Right atrium auricular region (tissue), 2 donors: ENCODE measurements at places on chromosomes 1 and 21. TPM values are rescaled to one million over a fixed set of nuclear protein-coding genes. Genes with fewer than 3 reads are reported as not detected.

DNA sequence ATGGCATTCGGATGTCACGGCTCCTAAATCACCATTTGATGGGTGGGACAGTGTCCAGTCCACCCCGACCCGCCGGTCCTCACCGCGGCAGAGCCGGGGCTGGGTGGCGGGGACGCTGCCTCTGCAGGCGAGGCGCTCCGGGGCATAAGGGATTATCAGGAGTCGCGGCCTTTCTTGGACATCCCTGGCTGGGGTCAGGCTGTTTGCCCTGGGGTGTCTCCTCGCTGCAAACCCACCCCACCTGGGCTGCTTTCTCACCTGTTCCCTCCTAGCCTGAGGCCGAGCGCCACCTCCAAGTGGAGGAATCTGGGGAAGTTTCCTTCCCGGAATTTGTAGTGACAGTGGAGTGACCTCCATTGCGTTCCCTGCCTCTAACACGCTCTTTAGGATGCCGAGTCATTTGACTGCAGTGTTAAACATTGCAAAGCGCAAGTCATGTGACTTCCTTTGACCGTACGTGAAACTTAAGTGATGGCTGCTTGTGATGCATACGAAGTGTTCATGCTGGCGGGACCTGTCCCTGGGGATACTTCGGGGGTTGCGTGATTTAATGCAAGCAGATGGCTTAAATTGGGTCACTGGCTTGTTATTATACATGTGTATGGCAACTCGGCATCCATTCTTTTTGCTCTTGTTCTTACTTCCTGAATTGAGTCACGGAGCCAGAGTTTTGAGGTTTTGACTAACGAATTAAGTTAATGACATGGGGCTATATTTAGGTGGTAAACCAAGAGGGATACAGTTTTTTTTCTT, 536 bp downstream of the LGALS8 start:
- DNase-seq: peak; percentile 64

The PGLYRP4 gene
- total RNA-seq: not detected

The DMRTA2 gene
- not detected for total RNA-seq

DNA sequence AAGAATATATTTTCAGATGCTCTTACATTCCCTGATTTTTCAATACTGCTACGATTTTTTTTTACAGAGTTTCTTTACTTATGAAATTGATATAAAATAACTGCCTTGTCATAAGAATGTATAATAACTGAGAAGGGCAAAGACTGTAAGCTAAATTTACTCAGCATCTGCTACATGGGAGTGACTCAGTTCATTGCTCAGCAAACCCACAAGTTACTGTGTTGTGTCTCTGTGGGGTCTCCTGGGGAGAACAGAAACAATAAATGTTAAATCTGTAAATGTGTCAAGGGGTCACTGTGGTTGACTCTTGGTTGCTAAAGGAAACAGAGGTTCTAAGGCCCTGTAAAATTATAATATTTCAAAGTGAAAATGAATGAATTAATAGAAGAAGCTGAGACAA, 210.3 kb upstream of the CACYBP start:
- no peak for DNase-seq
